Tibial nerve (tissue), 4 donors: ENCODE measurements at places on chromosomes 1 and 21. TPM values are rescaled to one million over a fixed set of nuclear protein-coding genes. Genes with fewer than 3 reads are reported as not detected.

GPR153 gene
- 12.7 TPM for total RNA-seq

- H3K27me3 ChIP-seq: no peaks in the 10 kb centered on the region
- no peaks in the 10 kb centered on the region for H3K36me3 ChIP-seq
- no peak overlapping the region for H3K4me3 ChIP-seq
- no peaks in the 10 kb centered on the region for H3K4me1 ChIP-seq
- no peak overlapping the region for H3K27ac ChIP-seq
Measured at GRCh38 chr21:18524097-18524880, 120.7 kb upstream of the TMPRSS15 start.

TRIM67 gene
- total RNA-seq: not detected

GRCh38 chr1:181676269-181676668, 193.0 kb downstream of the CACNA1E start:
- no peaks in the 10 kb centered on the region for H3K27me3 ChIP-seq
- no peaks in the 10 kb centered on the region for H3K36me3 ChIP-seq
- H3K27ac ChIP-seq: no peak overlapping the region
- DNase-seq: peak; percentile 17

TRABD2B gene
- total RNA-seq: 1.3 TPM

DNA sequence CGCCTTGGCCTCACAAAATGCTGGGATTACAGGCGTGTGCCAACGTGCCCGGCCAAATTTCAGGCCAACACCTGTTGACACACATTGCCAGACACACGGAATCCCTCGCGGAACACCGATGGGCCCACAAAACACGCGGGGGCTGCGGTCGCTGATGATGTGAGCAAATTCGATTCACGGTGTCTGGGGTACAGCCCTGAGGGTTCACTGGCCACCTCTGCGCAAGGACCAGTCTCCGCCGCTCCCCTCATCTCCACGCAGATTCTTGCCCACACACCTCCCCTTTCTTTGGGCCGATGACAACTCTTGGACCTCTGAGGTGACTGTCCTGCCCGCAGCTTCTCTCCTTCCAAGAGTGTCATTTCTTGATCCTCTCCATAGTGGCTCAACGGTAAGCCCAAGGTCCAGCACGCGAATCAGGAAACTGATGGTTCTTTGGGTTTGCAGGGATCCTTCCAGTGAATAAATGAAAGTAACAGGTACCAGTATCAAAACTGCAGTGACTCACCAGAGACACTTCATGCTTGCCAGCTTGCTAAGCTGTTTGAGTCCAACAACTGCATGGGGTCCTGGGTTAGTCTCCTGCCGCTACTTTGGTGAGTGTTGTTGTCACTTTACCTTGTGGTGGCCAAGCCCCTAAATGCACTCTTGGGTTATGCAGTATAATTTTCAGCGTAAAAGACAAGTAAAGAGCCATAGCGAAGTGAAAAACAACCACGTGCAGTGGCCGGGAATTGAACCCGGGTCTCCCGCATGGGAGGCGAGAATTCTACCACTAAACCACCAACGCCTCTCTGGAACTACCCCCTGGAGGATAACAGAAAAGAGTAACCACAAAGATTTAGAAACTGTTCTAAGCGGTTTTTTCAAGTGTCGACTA, 11.0 kb upstream of the RNU1-3 start:
- no peaks in the 10 kb centered on the region for H3K36me3 ChIP-seq
- H3K4me1 ChIP-seq: no peaks in the 10 kb centered on the region
- H3K4me3 ChIP-seq: no peak overlapping the region
- no peaks in the 10 kb centered on the region for H3K27me3 ChIP-seq
- H3K27ac ChIP-seq: no peak overlapping the region
- no peak for DNase-seq

- no peaks in the 10 kb centered on the region for H3K27me3 ChIP-seq
- DNase-seq: no peak
- H3K36me3 ChIP-seq: no peaks in the 10 kb centered on the region
- H3K4me1 ChIP-seq: peaks cover 4% of the 10 kb centered on the region
- H3K4me3 ChIP-seq: no peak overlapping the region
- H3K27ac ChIP-seq: no peak overlapping the region
Measured at GRCh38 chr1:8681911-8682310, 135.5 kb downstream of the RERE start.

ETV3L gene
- total RNA-seq: not detected

GRCh38 chr1:165527251-165528007, 16.4 kb upstream of the LRRC52 start:
- H3K4me3 ChIP-seq: no peak overlapping the region
- H3K27ac ChIP-seq: no peak overlapping the region
- no peak for DNase-seq
- no peaks in the 10 kb centered on the region for H3K36me3 ChIP-seq
- H3K27me3 ChIP-seq: no peaks in the 10 kb centered on the region

WNT3A gene
- total RNA-seq: not detected

DNA sequence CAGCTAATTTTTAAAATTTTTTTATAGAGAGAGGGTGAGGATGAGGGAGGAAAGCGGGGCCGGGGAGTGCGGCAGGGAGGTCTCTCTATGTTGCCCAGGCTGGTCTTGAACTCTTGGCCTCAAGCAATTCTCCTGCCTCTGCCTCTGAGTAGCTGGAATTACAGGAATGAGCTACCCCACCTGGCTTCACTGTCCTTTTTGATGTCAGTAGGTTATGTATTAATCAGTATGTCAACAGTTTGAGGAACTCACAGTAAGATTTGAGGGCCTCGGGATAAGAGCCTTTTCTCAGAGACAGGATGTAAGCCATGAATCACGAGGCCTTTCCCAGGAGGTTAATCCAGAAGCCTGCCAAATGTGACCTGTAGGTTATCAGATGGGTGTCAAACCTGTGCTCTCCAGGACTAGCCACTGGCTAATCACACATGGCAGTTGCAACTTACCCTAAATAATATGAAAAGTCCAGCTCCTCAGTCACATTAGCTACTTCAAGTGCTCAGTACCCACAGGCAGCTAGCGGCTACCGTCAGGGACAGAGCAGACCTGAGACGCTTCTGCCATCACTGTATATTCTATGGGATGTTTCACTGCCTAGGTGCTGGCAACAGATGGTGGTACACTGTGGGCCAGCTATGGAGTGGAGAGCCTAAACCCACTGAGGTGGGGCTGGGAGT, 33.1 kb downstream of the TRIM67 start:
- H3K36me3 ChIP-seq: no peaks in the 10 kb centered on the region
- H3K27me3 ChIP-seq: no peaks in the 10 kb centered on the region
- no peaks in the 10 kb centered on the region for H3K4me1 ChIP-seq
- no peak overlapping the region for H3K27ac ChIP-seq

DNA sequence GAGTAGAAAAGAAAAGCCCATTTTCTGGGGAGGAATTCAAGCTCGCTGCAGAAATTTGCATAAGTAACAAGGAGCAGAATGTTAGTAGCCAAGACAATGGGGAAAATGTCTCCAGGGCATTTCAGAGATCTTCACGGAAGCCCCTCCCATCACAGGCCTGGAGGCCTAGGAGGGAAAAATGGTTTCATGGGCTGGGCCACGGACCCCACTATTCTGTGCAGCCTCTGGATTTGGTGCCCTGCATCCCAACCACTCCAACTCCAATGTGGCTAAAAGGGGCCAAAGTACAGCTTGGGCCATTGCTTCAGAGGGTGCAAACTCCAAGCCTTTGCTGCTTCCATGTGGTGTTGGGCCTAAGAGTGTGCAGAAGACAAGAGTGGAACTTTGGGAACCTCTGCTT, 43.1 kb downstream of the NTPCR start:
- no peak overlapping the region for H3K4me3 ChIP-seq
- DNase-seq: no peak
- no peaks in the 10 kb centered on the region for H3K4me1 ChIP-seq
- peaks cover 28% of the 10 kb centered on the region for H3K36me3 ChIP-seq
- no peak overlapping the region for H3K27ac ChIP-seq

- H3K36me3 ChIP-seq: no peaks in the 10 kb centered on the region
- no peaks in the 10 kb centered on the region for H3K4me1 ChIP-seq
- no peak overlapping the region for H3K27ac ChIP-seq
- no peak for DNase-seq
Measured at GRCh38 chr21:45941717-45942546, 39.6 kb upstream of the COL6A1 start.

DNA sequence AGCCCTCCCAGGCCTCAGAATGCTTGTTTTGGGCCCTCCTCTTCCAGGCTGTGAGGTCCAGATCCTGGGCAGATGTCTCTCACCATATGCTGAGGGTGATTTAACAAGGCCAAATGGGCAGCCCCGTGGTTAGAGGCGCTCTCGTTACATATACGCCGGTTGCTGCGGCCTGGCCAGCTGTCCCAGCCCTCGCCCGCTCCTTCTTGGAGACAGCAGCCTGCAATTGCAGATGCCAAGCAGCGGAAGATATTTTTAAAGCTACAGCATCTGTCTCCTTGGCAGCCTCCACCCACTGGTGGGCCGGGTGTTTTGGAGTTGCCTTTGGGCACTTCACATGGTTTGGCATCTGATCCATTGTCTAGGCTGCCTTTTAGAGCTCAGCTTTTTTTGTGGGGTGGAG, 178.8 kb upstream of the NFIA start:
- no peak overlapping the region for H3K4me3 ChIP-seq
- no peaks in the 10 kb centered on the region for H3K27me3 ChIP-seq
- DNase-seq: no peak
- H3K27ac ChIP-seq: peak overlapping the region; percentile 80
- H3K36me3 ChIP-seq: no peaks in the 10 kb centered on the region

- no peak overlapping the region for H3K4me3 ChIP-seq
- no peaks in the 10 kb centered on the region for H3K36me3 ChIP-seq
- peaks cover 4% of the 10 kb centered on the region for H3K4me1 ChIP-seq
Measured at GRCh38 chr1:158248771-158249170, 5.5 kb upstream of the CD1A start.

- no peaks in the 10 kb centered on the region for H3K27me3 ChIP-seq
- H3K27ac ChIP-seq: no peak overlapping the region
- H3K36me3 ChIP-seq: no peaks in the 10 kb centered on the region
- H3K4me3 ChIP-seq: no peak overlapping the region
- H3K4me1 ChIP-seq: peaks cover 5% of the 10 kb centered on the region
Measured at GRCh38 chr1:165650981-165651625, 20.1 kb downstream of the MGST3 start.

DNA sequence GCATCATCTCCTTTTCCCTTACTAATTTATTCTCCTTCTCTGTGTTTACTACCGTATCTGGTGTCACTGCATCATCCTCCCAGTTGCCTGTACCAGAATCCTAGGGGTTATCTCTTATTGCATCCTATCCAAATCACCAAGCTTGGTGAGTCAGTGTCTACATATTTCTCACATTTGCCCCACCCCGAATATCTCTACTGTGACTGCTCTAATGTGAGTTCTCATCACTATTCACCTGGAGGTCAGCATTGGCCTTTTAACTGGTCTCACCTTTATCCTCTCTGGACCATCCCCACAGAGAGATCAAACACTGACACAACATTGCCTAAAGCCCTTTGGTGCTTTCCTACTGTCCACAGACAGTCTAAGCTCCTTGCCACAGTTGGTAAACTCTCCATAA, 45.7 kb upstream of the ZNF648 start:
- no peak overlapping the region for H3K27ac ChIP-seq
- no peaks in the 10 kb centered on the region for H3K36me3 ChIP-seq
- no peaks in the 10 kb centered on the region for H3K27me3 ChIP-seq
- H3K4me1 ChIP-seq: no peaks in the 10 kb centered on the region
- H3K4me3 ChIP-seq: no peak overlapping the region

CLCA4 gene
- not detected for total RNA-seq
